ENCODE measurements at places on chromosomes 5 and 9. TPM values are rescaled to one million over a fixed set of nuclear protein-coding genes. Genes with fewer than 3 reads are reported as not detected.

Gene SPATA31D4
- total RNA-seq = not detected

Gene LRRC26
- total RNA-seq = not detected

- DNase-seq = no peak
These were observed 84.1 kb downstream of the PHF2 start for GRCh38 chr9:93660352-93661046.

DNA sequence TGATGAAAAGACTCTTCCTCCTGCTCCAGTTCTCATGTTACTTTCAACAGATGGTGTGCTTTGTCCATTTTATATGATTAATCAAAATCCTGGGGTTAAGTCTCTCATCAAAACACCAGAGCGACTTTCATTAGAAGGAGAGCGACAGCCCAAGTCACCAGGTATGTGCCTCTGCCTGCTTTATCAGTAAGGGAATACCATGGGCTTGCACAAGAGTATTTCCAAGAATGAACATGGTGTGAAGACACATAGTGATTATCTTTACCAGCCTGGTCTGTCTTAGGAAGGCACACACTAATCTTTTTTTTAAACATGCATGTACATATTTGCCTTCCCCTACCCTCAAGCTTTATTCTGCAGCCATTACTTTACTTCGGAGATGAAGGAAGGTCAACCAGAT, 15.2 kb downstream of the NUP214 start:
- no peak for DNase-seq

- DNase-seq = no peak
These were observed 122.4 kb downstream of the MED10 start for GRCh38 chr5:6255956-6256355.

- DNase-seq = no peak
These were observed 551 bp downstream of the N4BP3 start for GRCh38 chr5:178113841-178114324.

GRCh38 chr5:151104795-151105194, 24.0 kb upstream of the TNIP1 start:
- no peak for DNase-seq

- DNase-seq = no peak
These were observed 215.3 kb downstream of the NFIB start for GRCh38 chr9:14098486-14099180.

DNA sequence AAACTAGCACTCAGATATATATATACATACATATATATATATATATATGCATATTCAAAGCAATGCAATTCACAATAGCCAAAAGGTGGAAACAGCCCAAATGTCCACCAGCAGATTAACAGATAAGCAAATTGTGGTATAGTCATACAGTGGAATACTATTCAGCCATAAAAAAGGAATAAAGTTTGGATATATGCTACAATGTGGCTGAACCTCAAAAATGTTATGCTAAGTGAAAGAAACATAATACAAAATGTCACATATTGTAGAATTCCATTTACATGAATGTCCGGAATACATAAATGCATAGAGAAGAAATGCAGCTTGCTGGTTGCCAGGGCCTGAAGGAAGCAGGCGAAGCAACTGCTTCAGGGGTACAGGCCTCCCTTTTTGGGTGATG, 143.4 kb downstream of the ATPSCKMT start:
- no peak for DNase-seq

Data from NCI-H460 (cell line).